ENCODE measurements at places on chromosomes 13 and 19.

DNA sequence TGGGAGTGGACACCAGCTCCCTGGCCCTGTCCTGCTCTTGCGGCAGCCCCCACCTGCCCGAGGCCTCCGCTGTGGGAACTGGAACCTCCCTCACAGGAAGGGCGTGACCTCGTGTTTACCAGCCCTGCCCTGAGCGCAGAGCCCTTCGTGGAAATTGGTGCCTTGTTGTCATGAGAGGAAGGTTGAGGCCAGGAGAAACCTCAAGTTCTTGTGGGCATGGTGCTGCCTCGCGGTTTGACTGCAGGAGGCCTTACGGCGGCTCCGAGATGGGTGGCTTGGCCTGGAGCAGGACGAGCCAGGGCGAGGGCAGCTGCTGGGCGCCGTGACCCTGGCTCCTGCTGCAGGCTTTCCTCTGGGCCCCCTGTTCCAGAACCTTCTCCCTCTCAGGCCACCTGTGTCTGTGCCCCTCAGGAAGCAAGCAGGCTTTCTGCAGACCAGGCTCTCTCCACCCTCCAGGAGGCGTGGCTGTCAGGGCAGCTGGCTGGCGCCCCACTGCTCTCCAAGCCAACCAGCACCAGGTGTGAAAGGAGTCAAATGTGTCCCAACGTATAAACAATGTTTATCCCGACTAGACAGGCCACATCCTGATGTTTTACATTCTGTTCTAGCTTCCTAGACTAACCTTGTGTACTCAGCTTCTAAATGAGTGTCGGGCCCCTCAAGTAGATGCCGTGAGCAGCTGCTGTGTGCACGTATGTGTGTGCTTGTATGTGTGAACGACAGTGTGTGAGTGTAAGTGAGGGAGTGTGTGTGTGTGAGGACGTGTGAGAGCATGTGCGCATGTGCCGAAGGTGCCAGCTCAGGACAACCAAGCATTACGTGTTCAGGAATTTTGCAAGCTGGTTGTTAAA lies 10.4 kb upstream of the RASA3 start:
- no peak for DNase-seq

- no peak for DNase-seq
Observed at GRCh38 chr19:32566246-32566830, 14.7 kb upstream of the PDCD5 start.

DNA sequence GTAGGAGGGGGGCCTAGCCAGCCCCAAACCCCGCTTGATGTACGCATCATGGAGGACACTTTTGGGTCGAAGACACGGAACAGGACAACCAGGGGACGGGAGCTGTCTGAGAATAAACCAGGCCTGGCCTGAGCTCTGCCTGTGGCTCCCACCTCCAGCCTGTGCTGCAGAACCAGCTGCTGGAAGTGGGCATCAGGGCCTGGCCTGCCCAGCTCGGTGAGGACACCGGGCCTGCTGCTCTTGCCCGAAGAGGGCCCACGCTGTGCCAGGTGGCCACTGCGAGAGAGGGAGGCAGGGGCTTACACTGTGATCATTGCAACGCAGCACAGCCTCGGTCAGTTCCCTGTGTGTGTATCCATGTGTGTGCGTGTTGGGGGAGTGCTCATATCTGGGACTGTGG lies 34.6 kb downstream of the CEBPG start:
- no peak for DNase-seq

GRCh38 chr19:13965926-13966683 lies 13.8 kb downstream of the DCAF15 start:
- DNase-seq = no peak

GRCh38 chr19:38880882-38881609 lies 3.0 kb upstream of the RINL start:
- no peak for DNase-seq

DNA sequence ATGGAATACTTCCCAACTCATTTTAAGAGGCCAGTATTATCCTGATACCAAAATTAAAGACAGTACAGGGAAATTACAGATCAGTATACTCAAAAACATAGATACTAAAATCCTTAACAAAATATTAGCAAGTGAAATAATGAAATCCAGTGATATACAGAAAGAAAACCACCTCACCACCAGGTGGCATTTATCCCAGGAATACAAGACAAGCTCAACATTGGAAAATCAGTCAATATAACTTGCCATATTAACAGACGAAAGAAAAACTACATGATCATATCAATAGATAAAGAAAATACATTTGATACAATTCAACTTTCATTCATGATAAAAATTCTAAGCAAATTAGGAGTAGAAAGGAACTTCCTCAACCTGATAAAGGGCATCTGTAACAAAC lies 6.7 kb upstream of the GNA15 start:
- DNase-seq = no peak

DNA sequence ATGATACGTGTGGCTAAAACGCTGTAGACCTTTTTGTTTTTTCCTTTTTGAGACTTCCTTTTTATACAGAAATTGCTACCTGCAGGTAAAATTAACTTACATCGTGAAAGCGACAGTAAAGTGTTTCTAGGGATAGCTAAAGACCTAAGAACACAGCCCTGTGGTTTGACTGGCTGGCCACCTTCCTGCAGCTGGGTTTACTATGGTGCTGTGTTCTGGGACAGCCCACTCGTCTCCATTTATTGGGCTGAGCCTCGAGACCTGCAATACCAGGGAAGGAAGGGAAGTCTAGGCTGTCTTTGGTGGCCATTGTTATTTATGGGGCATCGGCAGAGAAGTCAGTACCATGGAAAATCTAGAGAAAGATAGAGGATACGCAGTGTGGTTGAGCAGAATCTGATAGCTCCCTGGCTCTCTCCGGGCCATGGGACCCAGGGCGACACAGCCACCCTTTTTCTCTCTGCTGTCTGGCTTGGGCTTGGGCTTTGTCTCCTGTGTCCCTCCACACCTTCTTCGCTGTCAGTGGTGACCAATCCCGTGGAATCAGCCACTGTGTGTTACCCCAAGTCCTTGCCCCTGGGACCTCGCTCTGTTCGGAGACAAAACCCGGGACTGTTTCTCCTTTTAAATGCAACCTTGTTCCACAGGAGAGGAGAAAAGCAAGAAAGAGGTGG lies 30.9 kb downstream of the ACTN4 start:
- no peak for DNase-seq

GRCh38 chr13:25252752-25253151 lies 34.5 kb downstream of the MTMR6 start:
- DNase-seq = no peak

DNA sequence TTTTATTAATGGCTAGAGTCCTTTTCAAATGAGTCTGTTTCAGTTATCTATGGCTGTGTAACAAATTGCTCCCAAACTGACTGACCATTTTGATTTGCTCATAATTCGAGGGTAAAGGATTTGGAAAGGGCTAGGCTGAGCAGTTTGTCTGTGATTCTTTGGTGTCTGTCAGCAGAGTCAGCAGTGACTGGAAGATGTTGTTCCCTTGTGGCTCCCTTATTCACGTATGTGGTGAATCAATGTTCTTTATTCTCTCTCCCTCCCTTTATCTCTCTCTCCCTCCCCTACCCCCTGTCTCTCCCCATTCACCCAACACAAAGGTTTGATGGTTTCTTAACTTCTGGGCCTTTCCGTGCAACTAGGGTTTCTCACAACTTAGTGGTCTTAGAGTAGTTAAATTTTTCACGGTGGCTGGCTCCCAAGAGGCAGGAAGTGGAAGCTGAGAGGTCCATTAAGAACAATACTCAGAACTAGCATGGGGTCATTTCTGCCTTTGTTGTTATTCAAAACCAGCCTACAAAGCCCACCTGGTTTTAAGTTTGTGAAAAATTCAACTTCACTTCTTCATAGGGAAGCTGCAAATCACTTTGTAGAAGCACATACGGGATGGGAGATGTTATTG lies 772.5 kb upstream of the SLITRK1 start:
- no peak for DNase-seq

DNA sequence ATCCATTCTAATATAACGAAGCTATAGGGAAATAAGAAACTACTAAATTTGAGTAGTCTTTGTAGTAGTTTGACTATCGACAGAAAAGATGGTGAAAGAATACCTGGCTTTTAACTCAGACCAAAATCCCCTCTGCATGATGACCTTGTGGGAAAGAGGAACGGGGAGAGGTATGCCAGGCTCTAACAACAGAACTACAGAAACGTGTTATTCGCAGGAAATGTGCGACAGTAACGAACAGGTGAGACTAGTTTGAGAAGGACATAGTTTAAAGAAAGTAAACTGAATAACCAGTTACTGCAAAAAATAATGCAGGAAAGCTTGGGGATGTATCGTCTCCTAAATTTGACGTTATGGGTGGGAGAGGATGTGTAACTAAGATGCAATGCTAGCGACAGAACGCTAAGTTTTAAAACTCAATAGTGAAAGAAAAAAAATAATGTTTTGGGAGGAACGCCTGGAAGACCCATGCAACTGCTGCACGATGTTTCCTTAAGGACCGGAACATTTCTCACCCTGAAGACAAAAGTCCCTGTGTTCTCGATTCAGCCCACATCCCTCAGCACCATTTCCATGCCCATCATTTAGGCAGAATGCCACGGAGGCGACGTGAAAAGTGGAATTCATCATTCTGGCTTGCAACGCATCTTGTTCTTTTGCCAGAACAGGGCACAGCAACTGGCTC lies 1.6 kb upstream of the RAP2A start:
- DNase-seq = no peak

DNA sequence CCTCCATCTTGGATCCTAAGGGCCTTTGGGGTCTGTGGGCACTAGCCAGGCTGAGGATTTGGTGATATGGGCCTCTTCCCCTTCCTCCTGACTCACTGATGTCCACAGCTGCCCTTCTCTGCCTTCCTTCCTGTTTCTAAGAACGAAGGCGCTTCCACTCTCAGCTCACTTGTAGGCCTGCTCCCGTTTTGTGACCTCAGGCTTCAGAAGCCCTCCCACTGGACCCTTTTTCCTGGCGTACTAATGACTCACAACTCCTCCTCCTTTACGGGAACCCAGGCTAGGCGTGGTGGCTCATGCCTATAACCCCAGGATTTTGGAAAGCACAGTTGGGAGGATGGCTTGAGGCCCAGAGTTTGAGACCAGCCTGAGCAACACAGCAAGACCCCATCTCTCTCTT lies 55.6 kb downstream of the TMED1 start:
- no peak for DNase-seq

DNA sequence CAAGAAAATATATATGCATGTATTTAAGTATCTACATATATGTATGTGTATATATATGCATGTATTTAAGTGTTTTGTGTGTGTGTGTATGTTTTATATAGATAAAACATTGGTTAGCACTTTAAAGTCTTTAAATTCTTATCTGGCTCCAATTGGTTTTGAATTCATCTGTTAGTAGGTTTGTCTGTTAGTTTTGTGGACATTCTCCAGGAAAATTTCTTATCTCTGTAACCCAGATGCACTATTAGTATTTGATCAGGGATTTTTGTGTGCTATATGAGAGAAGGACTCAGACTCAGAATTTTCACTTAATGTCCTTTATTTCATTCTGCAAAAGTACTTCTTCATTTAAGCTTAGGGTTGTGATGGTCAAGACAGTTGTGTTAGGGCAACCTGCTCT lies 103.1 kb downstream of the ITGBL1 start:
- no peak for DNase-seq
